ENCODE measurements at places on chromosomes 7 and 10.

- peak; percentile 64 for DNase-seq
Observed at GRCh38 chr7:105647591-105647990, 66.3 kb upstream of the EFCAB10 start.

- peak; percentile 15 for DNase-seq
Observed at GRCh38 chr7:70334871-70335270, 736.6 kb downstream of the AUTS2 start.

DNA sequence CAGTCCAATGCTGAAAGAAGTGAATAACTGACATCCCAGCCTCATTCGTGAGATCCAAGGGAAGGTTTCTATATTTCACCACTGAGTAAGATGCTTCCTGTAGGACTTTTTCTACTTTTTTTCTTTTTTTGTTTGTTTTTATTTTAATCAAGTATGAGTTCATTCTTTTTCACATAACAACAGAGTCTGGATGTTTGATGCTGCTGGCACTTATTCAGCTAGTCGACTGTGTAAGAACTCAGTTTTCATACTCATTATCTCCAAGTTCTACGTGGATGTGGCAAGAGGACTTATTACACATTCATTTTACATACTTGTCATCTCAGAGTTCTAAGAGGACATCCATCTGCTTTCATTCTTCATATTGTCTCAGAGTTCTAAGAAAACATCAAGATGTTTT, 86.9 kb downstream of the CPXM2 start:
- DNase-seq, result no peak

- DNase-seq, result no peak
Observed at GRCh38 chr10:3787016-3787400, 2.0 kb upstream of the KLF6 start.

DNA sequence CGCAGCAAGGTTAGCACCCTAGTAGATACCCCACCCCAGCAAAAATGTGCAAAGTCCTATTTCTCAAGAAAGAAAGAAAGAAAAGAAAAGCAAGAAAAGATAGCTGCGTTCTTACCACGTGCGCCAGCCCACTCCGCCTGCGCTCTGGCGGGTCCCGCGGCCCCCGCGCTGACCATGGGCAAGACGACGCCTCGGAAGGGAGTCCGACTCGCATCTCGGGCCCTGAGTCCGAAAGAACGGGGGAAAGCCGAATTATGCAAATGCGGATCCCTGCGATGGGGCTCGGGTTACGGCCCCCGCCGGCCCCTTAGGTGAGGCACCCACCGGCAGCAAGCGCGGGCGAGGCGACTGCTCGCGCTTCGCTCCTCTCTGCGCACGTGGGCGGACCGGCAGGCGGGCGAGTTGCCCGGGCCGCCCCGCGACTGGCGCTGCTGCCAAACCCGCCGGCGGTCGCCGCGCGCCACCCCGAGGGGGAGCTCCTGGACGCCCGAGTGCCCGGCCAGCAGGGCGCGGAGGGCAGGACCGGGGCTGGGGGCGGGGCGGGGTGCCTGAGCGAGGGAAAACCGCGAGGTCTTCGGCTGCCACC, 2.4 kb upstream of the EGR2 start:
- DNase-seq, result peak; percentile 32

DNA sequence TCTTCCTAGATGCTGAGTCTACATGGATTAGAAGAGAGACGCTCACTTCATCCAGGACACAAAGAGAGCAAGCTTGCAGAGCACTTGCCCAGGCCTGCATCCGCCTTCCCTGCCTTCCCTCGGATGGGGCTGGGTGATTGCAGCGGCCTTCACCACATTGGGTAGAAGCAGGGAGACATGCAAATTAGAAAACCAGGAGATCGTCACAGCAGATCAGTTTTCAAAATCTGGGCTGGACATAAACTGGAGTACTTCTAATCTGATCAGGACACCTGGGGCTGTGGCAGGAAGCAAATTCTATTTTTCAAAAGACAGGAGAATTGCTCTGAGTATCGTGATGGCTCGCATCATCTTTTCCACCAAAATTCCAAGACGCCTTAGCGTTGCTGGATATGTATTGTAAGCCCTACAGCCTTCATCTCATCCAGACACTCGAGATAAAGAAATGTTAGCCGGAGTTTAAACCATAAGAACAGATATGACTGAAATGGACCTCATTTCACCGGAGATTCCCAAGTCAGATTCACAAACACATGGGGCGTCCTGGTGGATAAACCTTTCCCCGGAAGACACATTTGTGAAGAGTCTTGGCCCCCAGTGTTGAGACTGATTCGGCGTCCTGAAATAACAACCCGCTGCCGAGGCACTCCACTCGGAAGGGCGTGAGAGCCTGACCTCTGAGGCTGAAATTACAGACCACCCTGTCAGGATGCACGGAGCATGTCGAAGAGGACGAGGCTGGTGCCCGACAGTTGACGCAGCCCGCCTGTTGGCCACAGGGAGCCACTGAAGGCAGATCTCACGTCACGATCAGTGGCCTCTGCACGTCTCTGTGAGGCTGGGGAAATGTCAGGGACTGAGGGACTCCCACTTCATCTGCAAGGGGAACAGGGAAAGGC, 91.2 kb upstream of the PARD3 start:
- no peak for DNase-seq

- DNase-seq, result no peak
Observed at GRCh38 chr7:67359900-67360299, 363.3 kb downstream of the TYW1 start.

- peak; percentile 74 for DNase-seq
Observed at GRCh38 chr7:30276203-30276900, 8.0 kb upstream of the ZNRF2 start.

Data from myocyte (in vitro differentiated cells).